Posterior vena cava (tissue), 2 donors: ENCODE measurements at places on chromosomes 12 and 14. TPM values are rescaled to one million over a fixed set of nuclear protein-coding genes. Genes with fewer than 3 reads are reported as not detected.

GRCh38 chr14:61765225-61765943 lies 3.2 kb downstream of the SNAPC1 start:
- DNase-seq: no peak

GRCh38 chr12:52191841-52192791 lies at the start of gene KRT80:
Gene KRT80, minus strand, starts transcription at chr12:52192014. Its CDS starts 112 bp downstream, at chr12:52191902.
- peak; percentile 97 for DNase-seq

DNA sequence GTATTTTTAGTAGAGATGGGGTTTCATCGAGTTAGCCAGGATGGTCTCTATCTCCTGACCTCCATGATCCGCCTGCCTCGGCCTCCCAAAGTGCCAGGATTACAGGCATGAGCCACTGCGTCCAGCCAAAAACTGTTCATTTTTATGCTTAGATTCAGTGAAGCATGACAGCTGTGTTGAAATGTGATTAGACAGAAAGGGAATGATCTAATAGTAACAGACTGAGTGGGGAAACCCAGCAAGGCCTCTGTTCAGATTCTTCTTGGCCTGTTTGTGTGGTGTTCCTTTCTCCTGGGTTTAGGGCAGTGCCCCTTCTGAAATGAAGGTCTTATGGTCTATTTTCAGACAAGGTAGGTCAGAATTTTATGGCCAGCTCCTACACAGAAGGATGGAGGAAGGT lies 11.8 kb upstream of the ABCD4 start:
- DNase-seq: no peak

DDX47 gene
- total RNA-seq: 40.9 TPM

VRTN gene
- total RNA-seq: not detected
